ENCODE measurements at places on chromosomes 6 and 20.
A peak's percentile ranks its signal among the peaks of the same experiment; 100 is the strongest.

DNA sequence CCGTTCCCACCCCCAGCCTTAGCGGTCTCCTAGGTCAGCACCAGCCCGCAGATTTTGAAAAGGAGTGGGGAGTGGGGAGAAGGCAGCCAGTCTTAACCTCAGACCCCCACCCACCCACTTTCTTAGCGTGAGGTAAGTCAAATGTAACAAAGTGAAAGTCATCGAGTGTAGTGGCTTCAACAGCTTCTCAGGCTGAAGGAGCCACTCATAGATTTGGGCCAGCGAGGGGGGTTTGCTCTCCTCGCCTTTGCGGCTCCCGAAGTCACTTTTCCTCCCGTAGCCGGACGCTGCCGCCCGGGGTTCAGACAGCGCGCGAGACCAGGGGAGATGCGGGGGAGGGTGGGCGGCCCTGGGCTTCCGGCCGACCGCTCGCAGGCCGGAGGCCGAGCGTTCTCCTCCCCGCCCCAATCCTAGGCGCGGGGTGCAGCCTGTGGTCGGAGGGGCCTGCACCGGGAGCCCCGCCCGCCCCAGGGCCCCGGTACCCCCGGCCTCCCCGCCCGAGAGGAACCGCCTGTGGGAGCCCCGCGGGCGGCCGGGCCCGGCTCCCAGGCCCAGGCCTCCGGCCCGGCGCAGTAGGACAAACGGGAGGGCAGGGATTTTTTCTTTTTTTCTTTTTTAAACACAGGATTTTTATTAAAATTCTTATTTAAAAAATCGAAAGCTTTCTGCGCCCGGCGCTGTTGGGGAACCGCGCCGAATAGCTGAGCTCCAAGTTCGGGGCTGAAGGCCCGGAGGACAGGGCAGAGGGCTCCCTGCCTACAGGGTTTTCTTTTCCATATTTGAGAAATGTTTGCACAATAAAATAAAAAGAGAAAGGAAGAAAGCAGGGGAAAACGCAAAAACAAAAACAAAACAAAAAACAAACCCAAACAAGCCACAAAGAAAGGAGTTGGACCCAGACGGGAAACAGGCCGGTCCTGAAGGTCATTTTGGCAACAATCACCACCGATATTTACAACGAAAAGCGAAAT lies 3.2 kb downstream of the NKX2-2 start:
- DNase-seq = peak; percentile 11

GRCh38 chr6:161407581-161407980 lies 133.7 kb upstream of the AGPAT4 start:
- DNase-seq = no peak

- DNase-seq = no peak
Measured at GRCh38 chr6:43035495-43036194, 14.2 kb downstream of the RRP36 start.

GRCh38 chr6:15715060-15715459 lies 52.2 kb upstream of the DTNBP1 start:
- DNase-seq = peak; percentile 35

DNA sequence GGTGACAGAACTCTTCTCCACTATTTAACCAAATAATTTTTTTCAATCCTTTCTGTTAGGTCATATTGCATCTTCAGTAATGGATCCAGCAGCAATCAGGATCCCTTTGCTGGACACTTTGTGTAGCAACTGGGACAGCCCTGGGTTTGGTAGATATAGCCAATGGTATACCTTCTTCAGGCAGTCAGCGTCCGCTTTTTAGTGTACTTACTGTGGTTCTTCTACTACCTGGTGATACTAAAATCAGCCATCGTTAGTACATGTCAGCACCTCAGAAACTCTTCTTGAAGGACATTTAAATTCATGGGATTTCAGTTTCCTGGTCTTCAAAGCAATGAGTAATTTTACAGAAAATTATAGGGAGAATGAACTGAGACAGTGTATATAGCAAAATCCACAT lies 93.5 kb downstream of the ADGRG6 start:
- no peak for DNase-seq

- no peak for DNase-seq
Measured at GRCh38 chr20:47998736-47999135, 213.5 kb upstream of the SULF2 start.

GRCh38 chr20:38157635-38158495 lies 7.2 kb downstream of the TGM2 start:
- DNase-seq = no peak

- no peak for DNase-seq
Measured at GRCh38 chr6:41208439-41209106, 7.6 kb upstream of the TREML2 start.

DNA sequence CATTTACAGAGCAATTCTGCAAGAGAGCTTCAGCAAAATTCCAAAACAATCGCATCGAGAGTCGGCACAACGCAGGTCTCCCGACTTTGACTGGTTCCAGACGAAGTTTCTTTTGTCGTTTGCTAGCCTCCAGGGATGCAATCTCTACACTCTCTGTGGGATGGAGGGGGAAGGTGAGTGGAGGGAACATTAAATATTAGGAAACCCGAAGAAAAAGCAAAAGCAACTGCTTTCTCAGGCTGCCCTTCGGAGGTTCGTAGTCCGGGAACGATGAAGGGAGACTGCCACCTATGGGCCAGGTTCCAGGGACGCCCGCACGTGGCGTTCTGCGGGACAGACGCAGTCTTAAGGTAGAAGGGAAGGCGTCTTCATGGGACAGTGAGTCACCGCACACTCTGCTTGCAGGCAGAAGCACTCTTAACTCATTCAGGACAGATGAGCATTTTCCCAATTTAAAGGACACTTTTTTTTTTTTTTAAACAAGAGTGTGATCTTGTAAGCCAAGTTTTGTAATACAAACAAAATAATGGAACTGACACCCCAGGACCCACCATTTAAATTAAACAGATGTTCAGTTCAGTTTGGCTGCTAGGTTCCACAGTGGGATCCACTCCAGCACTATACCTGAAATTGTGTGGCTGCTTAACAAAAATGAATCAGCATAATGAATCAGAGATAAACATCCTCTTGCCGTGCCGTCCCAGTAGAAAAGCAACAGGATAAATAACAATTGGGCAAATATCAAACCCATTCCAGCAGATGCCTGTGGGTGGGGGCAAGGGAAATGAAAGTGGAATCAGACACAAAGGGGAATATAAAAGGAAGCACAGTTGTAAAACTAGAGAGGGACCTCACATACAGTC lies 65.8 kb upstream of the ARMC2 start:
- peak; percentile 86 for DNase-seq

DNA sequence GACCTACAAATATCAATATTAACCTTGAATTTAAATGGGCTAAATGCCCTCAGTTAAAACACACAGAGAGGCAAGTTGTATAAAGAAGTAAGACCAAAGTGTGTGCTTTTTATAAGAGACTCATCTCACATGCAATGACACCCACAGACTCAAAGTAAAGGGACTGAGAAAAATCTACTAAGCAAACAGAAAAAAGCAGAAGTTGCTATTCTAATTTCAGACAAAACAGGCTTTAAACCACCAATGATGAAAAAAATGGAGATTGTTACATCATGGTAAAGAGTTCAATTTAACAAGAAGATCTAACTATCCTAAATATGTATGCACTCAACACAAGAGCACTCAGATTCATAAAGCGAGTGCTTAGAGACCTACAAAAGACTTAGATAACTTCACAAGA lies 741.9 kb upstream of the MARCKS start:
- DNase-seq = no peak

GRCh38 chr6:147621961-147622360 lies 113.5 kb downstream of the SAMD5 start:
- DNase-seq = no peak

- no peak for DNase-seq
Measured at GRCh38 chr6:153117986-153118879, 12.8 kb downstream of the RGS17 start.

- DNase-seq = no peak
Measured at GRCh38 chr20:21074605-21075336, 31.4 kb downstream of the LINC00237 start.

GRCh38 chr6:38776515-38776914 lies 61.4 kb downstream of the DNAH8 start:
- no peak for DNase-seq

DNA sequence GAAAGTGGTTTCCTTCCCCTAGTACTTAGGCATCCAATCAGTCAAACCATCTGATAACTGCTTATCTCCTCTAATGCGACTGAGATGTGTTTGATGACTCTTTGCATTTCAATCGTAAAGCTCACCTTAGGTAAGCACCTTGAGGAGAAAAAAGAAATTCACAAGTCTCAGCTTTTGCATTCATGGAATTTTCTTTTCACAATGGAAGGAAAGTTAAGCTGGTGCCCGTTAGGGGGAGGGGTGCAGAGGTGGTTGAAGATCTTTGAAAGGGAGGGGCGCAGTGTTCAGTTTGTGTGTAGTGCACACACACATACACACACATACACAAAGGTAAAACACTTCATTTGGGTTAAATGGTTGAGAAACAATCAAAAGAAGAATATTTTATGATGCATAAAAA lies 87.1 kb upstream of the SALL4 start:
- no peak for DNase-seq
